ENCODE measurements at places on chromosomes 5 and 9.

GRCh38 chr9:20419533-20419932 is 202.8 kb downstream of the MLLT3 start:
- DNase-seq, result no peak

DNA sequence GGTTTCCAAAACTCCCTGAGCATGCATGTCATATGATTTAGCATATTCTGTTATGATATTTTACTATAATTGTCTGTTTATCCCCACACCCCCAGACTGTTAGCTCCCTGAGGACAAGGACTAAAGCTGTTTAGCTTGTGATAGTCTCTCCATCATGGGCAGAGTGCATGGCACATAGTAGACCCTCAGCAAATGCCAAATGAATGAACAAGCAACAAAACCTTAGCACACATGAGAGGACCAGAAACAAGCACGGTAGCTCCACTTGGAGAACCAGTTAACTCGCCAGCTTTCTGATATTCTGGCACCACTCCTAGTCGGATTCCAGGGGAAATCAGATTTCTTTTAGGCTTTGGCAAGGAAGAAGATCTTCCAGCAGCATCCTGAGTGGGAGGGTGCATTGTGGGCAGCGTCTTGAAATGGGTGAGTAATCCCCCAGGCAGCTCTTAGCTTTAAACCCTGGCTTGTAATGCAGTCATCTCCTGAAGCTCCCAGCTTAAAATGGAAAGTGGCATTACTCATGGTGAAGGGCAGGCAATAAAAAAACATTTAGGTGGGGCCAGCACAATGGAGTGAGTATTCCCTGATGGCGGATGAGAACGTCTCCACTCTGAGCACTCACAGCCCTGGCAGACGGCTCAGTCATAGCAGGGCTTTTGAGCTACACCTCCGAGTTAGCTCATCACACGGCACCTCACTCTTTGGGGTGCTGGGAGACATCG is 41.1 kb downstream of the FGF1 start:
- DNase-seq, result no peak

DNA sequence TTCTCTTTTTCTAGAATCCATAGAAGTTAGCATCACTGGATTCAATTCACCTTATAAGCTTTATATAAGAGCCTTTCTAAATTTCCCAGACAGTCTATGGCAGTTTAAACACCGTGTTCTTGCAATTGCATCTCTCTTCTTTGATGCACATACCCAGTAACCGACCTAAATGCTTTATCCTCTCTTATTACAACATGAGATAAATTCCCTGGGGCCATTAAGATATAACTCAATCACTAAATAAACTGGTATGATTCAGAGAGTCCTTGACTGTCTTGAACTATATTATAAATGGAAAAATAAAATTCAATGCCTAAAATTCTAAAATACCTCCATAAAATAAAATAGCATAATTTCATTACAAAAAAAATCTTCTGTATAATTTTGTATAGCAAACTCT is 98.1 kb downstream of the DIRAS2 start:
- DNase-seq, result no peak

GRCh38 chr5:77180167-77181081 is 30.1 kb upstream of the PDE8B start:
- peak; percentile 30 for DNase-seq

DNA sequence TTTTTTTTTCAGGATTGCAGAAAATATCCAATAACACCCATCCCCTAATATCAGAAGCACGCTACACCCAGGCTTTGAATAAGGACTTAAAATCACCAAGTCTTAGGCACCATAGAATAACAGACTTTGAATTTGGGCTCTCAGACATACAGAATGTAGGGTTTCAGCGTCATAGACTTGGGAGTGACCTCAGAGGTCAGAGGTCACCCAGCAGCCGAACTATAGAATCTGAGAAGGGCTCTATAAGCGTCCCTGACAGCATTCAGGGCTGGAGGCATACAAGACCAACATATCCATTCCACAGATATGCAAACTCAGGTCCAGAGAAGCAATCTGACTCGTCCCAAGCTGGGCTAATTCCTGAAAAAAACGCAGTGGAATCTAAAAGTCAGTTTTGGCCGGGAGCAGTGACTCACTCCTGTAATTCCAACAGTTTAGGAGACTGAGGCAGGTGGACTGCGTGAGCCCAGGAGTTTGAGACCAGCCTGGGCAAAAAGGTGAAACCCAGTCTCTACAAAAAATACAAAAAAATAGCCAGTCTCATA is 34.7 kb downstream of the SLC6A7 start:
- no peak for DNase-seq

DNA sequence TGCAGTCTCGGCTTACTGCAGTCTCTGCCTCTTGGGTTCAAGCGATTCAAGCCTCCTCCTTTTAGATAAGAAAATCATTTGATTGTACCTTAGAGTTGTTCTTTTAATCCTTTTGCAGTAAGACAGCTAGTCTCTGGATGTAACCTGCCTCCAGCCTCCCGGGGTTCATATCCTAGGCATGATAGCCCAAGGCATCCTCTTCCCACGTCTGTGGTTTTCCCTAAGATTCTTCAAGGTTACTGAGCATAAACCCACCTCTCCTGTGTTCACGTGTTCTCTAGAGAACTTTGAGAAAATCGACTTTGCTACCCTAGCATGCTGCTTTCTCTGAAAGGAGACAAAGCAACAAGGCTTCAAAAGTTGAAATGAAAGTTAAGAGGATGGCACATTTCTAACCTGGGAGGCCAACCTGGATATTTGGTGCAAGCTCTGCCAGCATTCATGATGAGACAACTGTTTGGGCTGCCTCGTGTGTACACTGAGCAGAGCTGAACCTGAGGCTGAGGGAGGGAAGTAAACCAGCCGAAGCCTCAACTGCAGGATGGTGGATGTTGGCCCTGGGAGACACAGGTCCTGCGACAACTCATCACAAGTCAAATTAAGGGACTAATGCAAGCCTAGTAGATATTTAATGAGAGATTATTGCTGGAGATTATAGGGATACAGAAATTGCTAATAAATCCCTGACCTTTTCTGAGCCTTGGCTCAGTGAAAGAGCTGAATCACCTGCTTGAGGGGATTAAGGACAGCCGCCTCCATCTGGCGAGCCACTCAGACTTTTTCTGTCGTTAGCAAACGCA is 261.8 kb downstream of the ARHGAP26 start:
- DNase-seq, result no peak

DNA sequence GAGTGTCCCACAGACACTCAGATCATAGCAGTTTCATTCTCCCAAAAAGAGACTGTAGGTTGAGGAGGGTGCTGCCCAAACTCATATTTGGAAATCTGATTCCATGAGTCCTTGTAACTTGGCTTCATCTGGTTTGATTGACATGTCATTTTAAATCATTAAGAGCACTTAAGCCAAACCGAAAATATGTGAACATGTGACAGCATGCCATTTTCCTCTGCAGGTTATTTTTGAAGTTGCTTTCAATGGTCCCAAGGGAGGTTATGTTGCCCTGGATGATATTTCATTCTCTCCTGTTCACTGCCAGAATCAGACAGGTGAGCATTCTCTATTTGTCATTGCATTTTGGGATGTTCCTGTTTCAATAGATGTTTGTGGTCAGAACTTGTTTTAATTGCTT is 87.6 kb downstream of the MAMDC2 start:
- DNase-seq, result no peak

DNA sequence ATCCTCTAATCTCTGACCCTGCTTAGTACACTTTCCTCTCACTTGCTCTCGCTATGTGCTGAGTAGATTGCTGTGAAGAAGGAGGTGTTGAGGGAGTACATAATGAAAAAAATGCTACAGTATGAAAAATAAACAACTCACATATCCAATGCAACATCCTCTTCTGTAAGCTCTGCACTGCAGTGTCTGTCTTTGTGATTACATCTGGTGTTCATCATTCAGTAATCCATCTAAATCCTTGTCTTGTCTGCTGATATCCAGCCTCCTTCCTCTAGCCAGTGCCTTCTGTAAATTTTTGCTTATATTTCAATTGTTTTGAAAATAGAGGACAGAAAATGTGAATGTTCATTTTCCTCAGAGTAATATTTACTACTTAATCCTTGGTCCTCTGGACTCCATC is 57.4 kb upstream of the CDH12 start:
- no peak for DNase-seq

GRCh38 chr9:120956862-120957261 is 30.3 kb upstream of the TRAF1 start:
- no peak for DNase-seq

DNA sequence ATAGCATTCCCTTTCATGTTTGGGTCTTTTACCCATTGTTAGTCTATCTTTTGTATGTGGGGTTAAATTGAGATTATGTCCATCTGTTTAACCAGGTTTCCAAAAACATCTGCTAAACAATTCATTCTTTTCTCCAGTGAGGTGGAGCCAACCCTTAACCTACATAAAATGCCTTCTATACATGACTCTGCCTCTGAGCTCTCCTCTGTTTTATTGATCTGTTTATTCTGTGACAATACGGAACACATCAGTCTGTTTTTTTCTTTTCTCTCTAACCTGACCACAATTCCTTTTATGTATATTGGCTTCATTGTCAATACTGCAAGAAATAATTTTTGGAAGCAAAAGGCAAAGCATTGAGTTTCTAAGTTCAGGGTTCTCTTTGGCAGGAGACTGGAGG is 9.9 kb upstream of the ARL15 start:
- no peak for DNase-seq

- no peak for DNase-seq
Observed at GRCh38 chr5:149100331-149100730, 37.5 kb upstream of the SH3TC2 start.

- no peak for DNase-seq
Observed at GRCh38 chr5:102611312-102611711, 112.5 kb upstream of the SLCO6A1 start.

DNA sequence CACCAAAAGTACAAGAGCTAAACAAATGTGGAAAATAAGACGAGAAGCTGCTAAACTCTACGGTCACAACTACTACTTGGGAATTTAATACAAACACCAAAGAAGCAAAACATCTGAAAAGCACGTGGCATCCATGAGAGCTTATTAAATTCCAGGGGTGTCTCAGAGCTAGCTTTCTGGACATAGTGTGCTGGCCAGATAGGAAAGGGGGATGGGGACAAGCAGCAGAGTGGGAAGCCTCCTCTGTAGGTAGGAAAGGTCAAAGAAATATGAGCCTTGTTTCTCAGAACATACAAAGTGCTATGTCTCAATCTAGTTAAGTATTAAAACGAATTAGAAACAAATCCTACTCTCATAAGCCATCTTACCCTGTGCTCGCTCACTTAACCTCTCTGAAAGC is 51.3 kb upstream of the GOLPH3 start:
- DNase-seq, result no peak

DNA sequence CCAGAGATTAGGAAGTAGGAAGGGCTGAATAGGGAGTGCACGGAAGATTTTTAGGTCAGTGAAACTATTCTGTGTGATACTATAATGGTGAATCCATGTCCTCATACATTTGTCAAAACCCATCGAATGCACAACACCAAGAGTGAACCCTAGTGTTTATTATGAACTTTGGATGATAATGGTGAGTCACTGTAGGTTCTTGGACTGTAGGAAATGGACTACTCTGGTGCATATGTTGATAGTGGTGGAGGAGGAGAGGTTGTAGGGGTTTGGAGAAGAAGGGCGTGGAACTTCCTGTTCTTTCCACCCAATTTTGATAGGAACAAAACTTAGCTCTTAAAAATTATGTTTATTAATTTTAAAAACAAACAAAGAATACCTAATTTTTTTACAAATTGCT is 14.3 kb downstream of the CTSL start:
- DNase-seq, result peak; percentile 79

GRCh38 chr5:108093186-108093585 is 288.7 kb downstream of the FBXL17 start:
- DNase-seq, result peak; percentile 63

- DNase-seq, result no peak
Observed at GRCh38 chr9:109860521-109860920, 80.5 kb downstream of the PALM2AKAP2 start.

GRCh38 chr5:174198541-174198940 is 153.0 kb downstream of the NSG2 start:
- no peak for DNase-seq

DNA sequence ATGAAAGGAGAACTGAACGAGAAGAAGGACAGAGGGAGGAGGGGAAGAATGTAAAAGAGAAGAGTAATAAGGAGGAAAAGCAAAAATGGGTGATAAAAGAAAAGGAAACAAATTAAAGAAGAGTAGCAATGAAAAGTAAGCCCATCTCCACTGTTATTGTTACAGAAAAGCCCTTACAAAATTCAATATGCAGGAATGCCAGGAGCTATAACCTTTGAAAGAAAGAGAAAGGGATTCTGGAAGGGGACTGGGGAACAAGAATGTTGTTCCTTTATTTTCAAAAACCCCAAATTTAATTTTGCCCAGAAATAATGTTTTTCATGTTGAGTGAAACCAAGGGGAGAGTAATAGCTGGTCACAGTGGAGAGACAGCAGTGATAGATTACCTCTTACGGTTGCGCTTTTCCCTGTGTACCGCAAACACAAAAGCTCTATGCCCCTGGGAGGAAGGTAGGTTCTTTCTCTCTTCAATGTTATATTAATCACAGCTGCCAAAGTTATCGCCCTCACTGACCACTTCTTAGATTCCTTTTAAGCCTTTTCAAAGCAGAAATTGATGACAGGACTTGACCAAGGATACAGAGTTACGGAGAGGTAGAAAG is 86.7 kb downstream of the BRINP1 start:
- DNase-seq, result no peak

GRCh38 chr5:114056185-114056538 is 305.7 kb upstream of the KCNN2 start:
- no peak for DNase-seq

DNA sequence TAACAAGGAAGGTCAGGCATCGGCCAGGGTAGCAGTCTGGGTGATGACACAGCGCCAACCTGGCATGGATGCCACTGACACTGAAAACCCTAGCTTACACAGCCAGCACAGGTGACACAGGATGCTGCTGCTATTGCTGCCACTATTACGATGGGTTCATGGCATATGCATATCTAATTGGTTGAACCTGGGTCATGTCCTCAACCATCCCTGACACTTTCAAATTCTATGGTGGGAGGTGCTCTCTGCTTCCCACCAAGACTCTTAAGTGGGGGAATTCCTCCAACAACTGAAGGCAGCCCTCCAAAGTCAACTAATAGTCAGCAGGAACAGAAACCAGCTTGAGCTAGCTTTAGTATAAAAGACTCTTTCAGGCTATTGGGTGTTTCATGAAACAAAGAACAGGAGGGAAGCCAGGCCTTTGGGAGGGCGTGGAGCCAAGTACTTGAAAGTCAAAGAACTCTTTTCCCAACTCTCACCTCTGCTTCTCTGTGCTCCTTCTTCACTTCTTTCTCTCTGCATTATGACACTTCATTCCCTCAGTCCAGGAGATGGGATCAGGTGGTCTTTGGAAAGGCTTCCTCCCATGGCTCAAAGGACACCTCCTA is 21.3 kb downstream of the PTTG1 start:
- no peak for DNase-seq

DNA sequence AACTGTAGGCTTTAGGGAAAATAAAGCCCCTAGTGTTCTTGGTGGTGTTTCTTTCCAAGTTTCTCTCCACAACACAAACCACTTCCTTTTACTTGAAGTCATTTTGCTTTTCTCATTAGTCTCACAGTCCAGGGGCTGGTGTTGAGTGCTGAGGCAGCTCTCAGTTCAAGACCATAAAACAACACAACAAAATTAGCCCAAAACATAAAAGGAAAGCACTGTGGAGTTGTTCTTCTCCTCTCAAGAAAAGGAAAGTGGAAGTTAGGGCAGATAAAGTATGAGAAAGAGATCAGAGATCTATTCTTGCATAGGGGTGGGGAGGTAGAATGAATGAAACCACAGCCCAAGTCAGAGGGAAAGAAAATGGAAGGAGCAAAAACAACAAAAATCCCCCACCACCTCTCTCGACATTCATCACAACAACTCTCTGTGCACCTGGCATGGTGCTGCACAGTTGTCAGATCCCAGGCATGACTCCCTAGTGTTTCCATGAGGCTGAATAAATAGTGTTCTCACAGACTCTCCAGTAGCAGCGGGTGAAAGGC is 569.9 kb downstream of the RAB3C start:
- peak; percentile 10 for DNase-seq
